T-helper 2 cell treated with Interferon-gamma antibody and Interleukin-4, amounts not matched to agents 5 μg/mL and 100 μg/mL, for 36 hours (primary cell): ENCODE measurements at places on chromosomes 13 and 19.
A peak's percentile ranks its signal among the peaks of the same experiment; 100 is the strongest.

DNA sequence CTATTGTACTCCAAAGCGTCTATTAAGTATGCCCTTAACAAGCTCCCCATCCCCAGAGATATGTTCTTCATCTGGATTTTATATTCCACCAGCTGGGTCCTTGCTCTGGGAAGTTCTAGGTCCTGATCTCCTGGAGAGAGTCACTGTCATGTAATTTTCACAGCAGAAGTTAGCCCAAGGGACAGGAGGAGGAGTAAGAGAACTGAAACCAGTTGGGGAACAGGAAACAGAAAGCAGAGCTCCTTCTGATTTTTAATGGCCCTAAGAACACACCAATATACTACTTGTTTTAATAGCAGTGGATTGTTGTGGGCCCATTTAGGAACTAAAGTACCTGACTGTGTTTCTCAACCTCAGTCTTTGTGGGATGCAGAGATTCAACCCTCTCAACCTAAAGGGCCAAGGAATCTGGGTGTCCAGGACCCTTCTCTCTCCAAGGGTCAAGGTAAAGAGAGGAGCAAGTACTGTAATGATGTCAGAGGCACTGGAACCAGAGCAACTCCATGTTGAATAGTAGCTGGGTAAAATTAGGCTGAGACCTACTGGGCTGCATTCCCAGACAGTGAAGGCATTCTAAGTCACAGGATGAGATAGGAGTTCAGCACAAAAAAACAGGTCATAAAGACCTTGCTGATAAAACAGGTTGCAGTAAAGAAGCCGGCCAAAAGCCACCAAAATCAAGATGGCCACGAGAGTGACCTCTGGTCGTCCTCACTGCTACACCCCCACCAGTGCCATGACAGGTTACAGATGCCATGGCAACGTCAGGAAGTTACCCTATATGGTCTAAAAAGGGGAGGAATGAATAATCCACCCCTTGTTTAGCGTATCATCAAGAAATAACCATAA, 8.1 kb upstream of the FPR3 start:
- DNase-seq: no peak

GRCh38 chr13:33181264-33181663, 104.3 kb downstream of the STARD13 start:
- DNase-seq: no peak

DNA sequence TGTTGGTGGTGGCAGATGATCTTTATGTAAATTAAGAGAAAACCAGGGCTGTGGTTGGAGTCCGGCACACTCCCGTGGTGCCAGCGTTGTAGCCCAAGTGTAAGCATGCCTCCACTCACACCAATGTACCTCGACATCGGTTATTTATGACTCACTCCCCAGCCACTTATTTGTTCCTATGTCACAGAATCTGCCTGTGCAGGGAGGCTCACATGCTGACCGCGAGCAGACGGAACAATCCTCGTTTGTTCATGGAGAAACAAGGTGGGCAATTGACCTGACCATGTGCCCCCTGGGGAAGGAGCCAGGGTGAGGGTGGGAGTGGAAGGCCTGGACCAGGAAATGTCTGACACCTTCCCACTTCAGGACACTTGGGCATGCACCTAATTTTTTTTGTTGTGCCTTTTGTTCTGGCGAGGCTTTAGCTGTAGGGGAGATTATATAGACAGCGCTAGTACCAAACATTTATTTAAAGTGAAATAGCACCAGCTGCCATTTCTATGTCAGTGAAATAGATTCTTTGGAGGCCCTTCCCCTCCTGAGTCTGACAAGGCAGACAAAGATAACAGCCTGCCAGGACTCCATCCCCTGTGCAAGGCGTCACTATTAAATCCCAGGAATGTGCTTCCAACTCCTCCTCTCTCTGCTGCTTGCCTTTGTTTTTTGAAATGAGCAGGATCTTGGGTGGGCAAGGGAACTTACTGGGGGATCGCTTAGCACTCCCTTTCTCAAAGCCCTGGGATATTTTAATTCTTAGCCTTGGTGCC, 394.2 kb downstream of the FGF9 start:
- no peak for DNase-seq

DNA sequence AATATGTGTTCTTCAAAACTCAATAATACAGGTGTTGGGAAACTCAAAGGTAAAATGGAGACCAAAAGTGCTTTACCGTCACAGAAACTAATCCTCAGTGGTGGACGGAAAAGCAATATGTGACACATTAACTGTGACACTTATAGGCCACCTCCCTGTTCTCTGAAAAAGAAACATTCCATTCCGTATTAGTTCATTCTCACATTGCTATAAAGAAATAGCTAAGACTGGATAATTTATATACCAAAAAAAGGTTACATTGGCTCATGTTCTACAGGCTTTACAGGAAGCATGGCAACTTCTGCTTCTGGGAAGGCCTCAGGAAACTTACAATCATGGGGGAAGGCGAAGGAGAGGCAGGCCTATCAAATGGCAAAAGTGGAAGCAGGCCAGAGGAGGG, 435.3 kb upstream of the HTR2A start:
- no peak for DNase-seq

- no peak for DNase-seq
Observed at GRCh38 chr13:103078158-103078557, 11.9 kb upstream of the SLC10A2 start.

DNA sequence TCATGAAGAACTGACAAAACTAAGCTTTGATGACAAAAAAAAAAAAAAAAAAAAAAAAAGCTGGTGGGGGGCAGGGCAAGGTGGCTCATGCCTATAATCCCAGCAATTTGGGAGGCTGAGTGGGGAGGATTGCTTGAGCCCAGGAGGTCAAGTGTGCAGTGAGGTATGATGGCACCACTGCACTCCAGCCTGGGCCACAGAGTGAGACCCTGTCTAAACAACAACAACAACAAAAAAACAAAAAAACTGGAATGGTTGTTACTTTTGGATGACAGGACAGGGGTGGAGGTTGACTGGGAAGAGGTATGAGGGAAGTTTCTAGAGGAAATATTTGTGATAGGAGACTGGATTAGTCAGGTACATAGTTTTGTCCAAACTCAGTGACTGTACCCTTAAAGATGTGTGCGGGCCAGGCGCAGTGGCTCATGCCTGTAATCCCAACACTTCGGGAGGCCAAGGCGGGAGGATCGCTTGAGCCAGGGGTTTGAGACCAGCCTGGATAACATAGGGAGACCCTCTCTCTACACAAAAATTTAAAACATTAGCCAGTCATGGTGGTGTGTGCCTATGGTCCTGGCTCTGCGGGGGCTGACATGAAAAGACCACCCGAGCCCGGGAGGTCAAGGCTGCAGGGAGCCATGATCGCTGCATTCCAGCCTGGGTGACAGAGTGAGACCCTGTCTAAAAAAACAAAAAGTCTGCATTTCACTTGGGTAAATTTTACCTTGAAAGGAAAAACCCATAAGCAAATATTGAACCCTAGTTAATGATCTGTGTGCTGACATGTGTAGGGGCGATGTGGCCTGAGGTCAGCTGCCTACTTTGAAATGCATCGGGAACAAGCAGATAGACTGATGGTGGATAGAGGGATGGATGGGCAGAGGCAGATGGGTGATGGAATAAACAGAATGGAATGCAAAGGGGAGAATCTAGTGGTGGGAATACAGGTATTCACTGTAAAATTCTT, 37.0 kb downstream of the CERS4 start:
- DNase-seq: no peak

DNA sequence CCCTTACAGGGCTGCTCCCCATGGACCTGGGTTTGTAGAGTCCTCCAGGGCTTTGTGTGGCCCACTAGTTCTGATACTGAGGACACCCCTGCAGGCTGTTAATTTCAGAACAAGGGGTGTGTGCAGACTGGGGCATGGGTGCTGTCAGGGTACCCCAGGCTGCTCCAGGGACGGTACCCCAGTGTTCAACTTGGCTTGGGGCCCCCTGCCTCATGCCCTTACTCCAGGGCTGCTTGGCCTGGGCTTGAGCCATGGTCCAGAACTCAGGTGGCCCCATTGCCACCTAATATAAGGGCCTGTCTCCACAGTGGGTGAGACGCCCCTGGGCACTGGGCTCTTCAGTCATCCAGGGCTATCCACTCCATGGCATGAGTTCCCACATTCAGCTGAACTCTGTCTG, 1417.6 kb downstream of the UQCRFS1 start:
- DNase-seq: no peak

- DNase-seq: no peak
Observed at GRCh38 chr13:94583926-94584325, 12.0 kb downstream of the TGDS start.

- DNase-seq: no peak
Observed at GRCh38 chr19:34306213-34306661, 51.9 kb downstream of the GARRE1 start.

- DNase-seq: no peak
Observed at GRCh38 chr13:21738630-21739029, 67.8 kb downstream of the FGF9 start.

- DNase-seq: peak; percentile 52
Observed at GRCh38 chr19:45508861-45509691, 1.8 kb downstream of the VASP start.

DNA sequence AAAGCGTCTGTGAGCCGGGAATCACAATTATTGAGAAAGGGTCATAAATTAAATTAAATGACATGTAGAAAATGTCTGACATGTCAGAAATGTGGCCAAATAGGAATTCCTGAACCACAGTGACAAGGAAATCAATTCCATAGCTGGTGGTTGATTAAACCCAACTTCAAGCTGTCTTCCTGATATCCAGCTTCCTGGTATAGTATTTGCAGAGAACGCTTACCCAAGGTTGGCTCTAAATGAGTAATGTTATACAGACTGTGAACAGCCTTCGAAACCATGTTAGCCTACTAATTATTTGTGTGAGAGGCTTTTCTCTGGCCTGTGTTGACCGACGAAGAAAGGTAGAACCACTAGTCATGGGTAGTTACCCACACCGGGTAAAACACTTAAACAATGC, 347.2 kb downstream of the RFC3 start:
- DNase-seq: no peak

GRCh38 chr19:35436477-35437405, 11.3 kb upstream of the FFAR2 start:
- DNase-seq: peak; percentile 49
